ENCODE measurements at places on chromosomes 7 and 10.

DNA sequence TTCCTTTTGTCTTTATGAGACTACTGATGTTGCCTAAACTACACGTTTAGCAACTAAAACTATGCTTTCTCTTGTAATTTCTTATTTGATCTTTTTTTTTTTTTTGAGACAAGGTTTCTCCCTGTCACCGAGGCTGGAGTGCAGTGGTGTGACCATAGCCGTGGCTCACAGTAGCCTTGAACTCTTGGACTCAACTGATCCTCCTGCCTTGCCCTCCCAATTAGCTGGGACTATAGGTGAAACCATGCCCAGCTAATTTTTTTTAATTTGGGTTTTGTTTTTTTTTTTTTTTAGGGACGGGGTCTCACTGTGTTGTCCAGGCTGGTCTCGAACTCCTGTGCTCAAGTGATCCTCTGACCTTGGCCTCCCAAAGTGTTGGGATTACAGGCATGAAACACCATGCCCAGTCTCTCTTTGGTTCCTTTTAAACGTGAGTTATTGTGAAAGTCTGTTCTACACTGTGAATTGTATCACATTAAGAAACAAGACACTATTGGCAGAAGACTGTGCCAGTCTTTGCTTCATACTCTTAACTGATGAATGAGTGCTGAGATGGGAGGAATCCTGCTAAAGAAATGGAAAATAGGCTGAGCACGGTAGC, 6.4 kb downstream of the TMEM248 start:
- no peak for DNase-seq

DNA sequence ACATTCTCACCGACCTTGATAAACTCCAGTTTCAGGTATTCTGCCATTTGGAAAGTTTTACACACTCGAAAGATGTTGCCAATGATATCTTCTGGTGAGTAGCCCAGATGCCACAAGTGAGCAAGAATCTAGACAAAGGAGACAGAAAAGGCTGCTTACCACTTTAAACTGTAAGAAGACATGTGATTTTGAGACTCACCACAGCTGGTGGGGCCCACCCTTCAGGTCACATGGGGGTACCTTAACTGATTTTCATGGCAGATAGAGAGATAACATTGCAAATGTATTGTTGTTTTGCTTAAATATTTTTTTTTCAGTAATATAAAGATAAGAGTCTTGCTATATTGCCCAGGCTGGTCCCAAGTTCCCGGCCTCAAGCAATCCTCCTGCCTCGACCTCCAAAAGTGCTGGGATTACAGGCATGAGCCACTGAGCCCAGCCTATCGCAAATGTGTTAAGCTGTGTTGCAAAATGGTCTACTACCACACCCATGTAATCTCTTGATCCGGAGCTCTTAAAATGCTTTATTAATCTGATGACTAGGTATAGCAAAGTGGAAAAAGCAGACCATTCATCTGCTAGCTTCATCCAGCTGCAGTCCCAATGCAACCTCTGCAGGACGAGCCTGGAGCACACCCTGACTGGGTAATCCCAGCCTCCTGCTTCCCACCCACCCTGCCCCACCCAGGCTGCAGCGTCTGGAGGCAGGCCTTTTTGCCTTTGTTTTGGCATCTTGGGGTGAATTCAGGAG, 18.5 kb downstream of the RFC2 start:
- DNase-seq, result no peak

GRCh38 chr7:50418526-50419290, 31.4 kb downstream of the FIGNL1 start:
- DNase-seq, result no peak

DNA sequence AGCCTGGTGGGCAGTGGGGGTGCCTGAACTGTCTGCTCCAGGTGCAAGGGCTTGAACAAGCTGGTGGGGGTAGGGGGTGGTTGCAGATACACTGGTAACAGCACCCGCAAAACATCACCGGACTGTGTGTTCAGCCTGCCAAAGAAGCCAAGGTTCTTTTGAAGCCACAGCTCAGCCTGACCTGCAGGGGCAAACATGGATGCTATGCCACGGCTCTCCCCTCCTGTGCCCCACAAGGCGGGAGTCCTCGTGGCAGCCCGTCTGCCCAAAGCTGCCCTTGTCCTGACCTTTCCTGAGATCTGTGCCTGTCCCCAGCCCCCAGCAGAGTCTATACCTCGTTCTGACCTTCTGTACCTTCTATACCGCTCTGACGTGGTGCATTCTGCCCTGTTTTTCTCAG, 285.7 kb downstream of the GLRX3 start:
- no peak for DNase-seq

- peak; percentile 64 for DNase-seq
Observed at GRCh38 chr7:79452032-79452494, 1.4 kb downstream of the MAGI2 start.

- no peak for DNase-seq
Observed at GRCh38 chr7:113128031-113128430, 9.7 kb upstream of the SMIM30 start.

GRCh38 chr7:100488333-100489095, 4.8 kb downstream of the NYAP1 start:
- DNase-seq, result no peak

DNA sequence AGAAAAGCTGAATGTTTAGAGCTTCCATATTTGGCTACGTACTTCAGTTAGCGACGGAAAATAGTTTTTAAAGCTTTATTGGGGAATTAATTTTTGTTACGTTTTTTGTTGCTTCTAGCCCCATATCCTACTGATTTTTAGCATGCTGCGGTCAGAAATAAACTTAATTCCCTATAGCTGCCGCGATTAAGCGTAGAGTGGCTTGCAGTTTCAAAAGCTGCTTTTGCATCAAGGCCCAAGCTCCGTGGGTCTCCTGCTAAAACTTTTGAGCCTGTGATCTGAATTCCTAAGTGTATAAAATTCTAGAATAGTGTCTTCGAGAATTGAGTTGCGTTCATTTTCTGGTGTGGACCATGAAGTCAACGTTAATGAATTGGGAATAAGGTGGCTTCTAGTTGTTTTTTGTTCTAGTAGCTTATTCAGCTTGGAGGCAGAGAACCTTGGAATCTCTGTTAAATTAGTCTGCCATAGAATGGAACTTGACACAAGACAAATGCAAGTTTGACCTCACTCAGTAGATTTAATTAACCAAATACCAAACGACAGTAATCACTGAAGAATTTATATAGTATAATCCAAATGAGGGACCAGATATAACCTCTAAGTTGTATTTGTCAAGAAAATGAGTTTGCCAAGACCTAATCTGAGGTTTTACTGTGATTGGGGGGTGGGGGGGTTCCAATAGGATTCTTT, 977 bp downstream of the CALU start:
- DNase-seq, result no peak

DNA sequence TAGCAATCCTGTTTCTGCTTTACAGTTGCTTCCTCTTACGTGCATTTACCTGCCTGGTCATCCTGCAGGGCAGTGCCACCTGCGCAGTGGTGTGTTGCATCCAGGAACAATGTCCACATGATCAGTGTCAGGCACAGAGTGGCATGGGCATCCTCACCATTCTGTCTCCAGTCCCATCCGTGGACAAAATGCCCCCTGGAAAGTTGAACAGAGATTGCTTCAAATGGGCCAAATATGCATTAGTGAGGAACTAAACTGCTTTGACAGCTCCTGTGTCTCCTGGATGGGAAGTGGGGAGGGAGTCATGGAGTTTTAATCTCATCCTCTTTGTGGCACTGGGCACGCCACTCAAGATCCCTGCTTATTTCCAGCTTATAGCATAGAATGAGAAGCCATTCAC, 151.8 kb downstream of the DPP6 start:
- no peak for DNase-seq

GRCh38 chr10:49169776-49170175, 18.4 kb downstream of the TMEM273 start:
- DNase-seq, result no peak

GRCh38 chr10:102185811-102186527, 33.8 kb downstream of the NOLC1 start:
- DNase-seq, result no peak

GRCh38 chr10:51783941-51784340, 84.5 kb upstream of the CSTF2T start:
- no peak for DNase-seq

GRCh38 chr7:64997927-64998391, 7.1 kb upstream of the ZNF117 start:
- no peak for DNase-seq

GRCh38 chr7:154693661-154694060, 309.3 kb downstream of the PAXIP1 start:
- DNase-seq, result no peak

- peak; percentile 10 for DNase-seq
Observed at GRCh38 chr10:130493446-130494145, 357.4 kb downstream of the GLRX3 start.

DNA sequence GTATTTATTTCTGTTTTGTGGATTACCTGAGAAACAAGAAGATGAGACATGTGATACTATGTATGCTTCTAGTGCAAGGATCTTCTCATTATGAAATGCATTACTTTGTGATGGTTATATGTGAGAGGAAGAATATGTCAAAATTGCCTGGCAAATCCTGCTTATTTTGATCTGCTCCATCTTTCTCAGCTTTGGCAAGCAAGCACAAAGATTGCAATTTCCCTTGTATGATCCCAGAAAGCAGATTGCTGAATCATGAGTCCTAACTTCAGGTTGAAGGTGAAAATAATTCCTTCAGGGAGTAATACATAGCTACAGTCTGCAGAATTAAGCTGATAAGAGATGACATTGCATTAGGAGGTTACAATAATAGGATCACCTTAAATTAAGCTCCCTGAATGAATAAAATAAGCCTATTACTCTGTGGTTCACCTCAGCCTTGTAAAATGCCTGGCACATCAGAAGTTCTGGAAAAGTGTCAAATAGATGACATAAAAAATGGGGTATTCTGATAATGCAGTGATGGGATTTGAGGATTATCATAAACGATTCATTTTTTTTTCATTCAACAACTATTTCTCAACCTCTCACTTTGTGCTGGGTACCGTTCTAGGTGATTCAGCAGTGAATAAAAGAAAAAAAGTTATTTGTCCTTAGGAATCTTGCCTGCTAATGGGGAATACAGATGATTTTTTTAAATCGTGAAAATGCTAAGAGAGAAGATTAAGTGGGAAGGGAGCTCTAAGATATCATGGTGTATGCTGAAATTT, 120.7 kb downstream of the CHN2 start:
- no peak for DNase-seq

DNA sequence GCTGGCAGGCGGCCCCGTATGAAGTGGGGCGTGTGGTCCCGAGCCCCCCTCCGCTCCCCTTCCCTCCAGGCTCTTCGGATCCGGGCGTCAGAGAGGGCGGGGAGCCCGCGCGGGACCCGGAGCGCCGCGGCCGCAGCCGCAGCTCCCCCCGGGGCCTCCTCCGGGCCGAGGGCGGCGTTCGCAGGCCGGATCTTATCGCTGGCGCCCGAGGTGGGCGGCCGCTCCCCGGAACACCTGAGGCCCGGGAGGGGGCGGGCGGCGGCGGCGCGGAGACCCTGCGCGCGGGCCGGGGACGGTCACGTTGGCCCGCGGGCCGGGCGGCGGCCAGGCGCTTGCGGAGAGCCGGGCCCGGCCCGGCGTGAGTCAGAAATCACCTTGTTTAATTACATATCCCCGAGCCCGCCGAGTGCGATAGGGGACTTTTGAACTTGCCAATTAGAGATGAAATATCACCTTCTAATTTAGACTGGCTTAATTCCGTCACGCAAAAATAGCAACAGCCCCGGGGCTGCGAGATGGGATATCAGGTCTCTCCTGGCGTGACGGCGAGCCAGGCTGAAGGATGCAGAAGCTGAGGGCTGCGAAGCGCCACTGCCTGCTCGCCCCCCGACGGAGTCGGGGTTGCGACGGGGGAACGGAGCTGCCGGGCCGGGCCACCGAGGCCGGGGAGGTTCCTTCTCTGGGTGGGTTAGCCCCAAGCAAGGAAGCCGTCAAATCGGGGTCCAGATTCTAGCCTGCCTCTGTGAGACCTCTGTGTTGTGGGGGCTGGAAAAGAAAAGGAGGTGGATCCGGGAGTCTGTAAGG, 43.4 kb downstream of the LDB3 start:
- peak; percentile 56 for DNase-seq

DNA sequence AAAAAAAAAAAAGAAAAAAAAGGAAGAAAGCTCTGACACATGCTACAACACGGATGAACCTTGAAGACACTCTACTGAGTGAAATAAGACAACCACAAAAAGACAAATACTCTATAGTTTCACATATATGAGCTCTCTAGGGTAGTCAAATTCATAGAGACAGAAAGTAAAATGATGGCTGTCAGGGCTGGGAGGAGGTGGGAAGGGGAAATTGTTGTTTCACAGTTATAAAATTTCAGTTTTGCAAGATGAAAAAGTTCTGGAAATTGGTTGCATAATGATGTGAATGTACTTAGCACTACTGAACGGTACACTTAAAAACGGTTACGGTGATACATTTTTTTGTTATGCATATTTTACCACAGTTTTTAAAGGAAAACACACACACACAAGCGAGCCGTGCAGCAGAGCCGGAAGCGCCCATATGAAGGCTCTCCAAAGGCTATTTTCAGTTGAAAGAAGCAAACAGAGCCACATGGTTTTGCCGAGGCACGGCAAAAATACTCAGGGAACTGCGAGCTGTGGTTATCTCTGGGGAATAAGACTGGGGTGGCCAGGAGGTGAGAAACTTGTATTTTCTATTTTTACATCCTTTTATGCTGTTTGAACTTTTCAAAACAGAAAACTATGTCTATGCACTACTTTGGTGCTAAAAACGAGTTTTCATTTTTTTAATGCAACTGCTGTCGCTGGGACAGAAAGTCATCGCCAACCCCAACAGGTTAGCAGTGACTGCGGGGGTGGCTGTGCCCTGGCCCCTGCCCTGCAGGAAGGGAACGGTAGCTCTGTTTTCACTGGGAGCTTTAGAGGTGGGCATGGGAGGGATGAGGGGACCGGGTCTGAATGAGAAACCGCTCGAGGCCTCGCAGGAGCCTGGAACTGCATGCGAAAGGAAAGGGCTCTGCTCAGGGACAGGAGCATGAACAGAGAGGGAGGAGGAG, 132.9 kb downstream of the OAT start:
- peak; percentile 7 for DNase-seq

DNA sequence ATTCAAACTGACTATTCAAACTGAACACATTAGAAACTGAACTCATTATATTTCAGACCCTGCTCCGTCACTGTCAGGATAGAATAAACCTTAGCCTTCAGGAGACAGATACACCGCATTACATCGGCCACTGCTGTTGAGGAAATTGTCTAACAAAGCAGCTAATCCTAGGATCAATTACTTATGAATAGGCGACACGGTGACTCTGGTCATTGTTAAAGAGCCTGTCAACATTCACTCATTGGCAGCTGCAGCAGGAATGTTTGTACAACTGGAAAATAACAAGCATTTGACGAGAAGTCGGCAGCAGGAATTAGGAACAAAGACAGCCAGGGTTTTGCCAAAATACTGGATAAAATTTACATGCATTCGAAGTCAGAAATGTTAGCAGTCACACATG, 112.0 kb upstream of the MKX start:
- no peak for DNase-seq

DNA sequence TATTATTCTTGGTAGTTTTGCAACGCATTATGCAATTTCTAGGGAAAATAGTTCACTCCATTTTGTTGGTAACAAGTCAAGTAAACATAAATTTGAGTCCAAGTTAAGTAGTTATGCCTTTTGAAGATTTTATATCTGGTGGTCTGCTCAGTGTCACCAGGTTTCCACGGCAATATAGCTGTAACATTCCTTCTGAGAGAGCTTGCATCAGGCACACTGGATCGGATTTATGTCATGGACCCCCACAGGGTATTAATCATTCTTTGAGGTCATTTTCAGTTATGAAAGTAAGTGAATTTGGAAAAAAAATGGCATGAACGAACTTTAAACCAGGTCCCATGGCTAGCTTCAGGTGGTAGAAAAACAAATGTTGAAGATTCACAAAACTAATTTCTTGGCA, 136.3 kb downstream of the POLR1F start:
- DNase-seq, result no peak

GRCh38 chr10:59814878-59815277, 61.6 kb upstream of the MRLN start:
- DNase-seq, result no peak
